ENCODE measurements at places on chromosomes 7 and 10.

DNA sequence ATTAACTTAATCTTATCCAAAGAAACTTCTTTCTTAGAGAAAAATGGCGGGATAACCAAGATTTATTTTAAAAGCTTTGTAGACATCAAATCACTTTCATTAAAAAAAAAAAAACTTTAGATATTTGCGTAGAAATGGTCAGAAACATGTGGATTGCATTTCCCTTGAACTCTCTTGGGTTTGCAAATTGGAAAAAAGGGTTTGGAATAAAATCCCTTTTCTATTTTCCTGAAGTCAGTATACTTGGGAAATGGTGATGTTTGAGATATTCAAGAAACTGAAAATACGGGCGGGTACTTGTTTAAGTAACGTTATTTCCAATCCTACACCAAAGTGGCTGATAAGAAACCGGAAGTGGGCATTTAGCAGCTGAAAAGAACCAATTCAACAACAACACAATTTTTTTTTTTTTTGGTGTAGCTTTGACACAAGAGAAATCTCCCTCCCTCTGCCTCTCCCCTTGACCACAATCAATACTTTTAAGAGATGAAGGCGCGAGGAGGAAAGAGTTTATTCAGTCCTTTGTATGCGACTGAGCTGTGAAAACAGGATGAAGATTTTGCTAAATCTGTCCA lies 13.7 kb upstream of the GFRA1 start:
- DNase-seq, result peak; percentile 81

GRCh38 chr7:918118-918425 lies 36.4 kb downstream of the ADAP1 start:
- DNase-seq, result no peak

DNA sequence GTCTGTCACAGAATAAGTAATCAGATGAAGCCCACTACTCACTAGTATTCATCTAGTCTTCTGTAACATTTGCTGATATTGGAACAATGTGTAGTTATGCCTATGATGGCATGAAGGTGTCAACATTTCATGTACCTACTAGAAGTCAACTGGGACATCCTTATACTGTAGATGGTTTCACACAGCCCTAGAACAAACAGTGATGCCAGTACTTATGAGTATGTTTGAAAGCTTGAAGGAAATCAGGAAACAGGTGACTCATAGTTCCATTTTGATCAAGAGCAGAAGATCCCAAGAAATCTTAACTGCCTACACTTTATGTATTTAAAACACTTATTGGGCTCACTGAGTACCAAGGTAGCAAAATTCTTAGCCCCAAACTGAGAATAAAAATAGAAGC lies 1519.6 kb downstream of the REEP3 start:
- no peak for DNase-seq

GRCh38 chr10:34655286-34656170 lies 159.6 kb downstream of the PARD3 start:
- DNase-seq, result peak; percentile 64

GRCh38 chr10:52615756-52616394 lies 156.7 kb downstream of the MBL2 start:
- DNase-seq, result no peak

GRCh38 chr7:43294080-43294630 lies 181.7 kb downstream of the HECW1 start:
- DNase-seq, result no peak

- DNase-seq, result no peak
Observed at GRCh38 chr10:91162050-91162494, 58.4 kb upstream of the PCGF5 start.

GRCh38 chr10:100020886-100021253 lies 11.1 kb upstream of the DNMBP start:
- no peak for DNase-seq

GRCh38 chr10:79316671-79317431 lies 30.4 kb upstream of the PPIF start:
- peak; percentile 72 for DNase-seq

DNA sequence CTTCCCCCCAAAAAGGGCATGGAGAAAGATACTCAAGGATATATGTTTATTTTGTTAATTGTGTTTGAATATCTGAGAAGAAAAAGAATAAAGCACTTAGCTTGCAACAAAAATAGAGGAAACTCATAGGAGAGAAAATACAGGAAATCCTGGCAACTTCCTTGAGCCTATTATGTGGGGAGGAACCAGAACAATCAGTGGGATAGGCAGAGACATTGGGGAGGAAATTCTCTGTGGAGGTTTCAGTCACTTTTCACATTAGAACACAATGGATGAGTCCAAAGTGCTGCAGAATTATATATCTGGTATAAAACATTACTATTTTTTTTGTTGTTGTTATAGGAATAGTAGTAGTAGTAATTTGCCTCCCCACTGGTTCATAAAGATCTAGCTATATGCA lies 240.1 kb downstream of the THSD7A start:
- DNase-seq, result no peak

GRCh38 chr10:116663342-116663741 lies 42.6 kb downstream of the PNLIPRP2 start:
- DNase-seq, result no peak

DNA sequence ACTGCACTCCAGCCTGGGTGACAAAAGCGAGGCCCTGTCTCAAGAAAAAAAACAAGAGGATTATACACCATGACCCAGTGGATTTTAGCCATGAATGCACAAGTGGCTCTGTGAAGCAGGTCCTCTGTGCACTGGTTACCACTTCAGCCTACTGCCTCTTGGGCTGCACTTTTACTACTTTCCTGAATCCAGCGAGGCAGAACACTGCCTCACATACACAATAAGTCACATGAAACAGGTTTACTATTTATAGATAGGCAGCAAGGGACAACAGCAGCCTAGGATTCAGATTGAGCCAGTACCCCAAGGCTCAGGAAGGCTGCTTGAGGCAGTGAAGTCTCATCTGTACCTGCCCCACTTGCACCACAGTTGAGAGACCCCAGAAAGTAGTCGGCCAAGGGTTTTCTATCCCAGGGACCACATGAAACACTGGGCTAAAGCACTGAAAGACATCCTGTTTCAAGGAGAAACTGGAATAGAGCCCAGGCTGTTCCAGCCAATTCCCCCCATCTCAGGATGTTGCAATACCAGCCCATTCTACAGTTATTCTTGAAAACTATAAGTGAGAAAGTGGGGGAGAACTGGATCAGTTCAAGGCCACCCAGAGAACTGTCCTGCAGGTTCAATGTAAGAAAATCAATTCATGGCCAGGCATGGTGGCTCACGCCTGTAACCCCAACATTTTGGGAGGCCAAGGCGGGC lies 10.3 kb upstream of the OGDH start:
- DNase-seq, result no peak

DNA sequence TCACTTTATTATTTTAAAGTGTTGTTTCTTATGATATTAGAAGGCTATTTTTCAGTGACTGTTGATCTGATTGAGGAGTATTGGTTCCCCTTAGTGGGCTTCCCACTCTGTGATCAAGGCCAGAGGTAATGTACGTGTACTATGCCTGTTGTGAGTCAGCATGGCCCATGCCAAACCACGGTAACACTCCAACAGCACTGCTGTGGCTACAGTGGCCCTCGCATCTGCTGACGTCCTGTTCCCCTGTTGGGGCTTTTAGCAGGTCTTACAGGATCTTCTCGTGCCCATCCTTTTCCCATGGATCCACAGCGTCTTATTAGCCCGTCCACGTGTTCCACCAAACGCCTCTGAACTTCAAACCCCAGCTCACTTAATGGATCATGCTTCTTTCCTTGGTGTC lies 964.6 kb upstream of the CELF2 start:
- DNase-seq, result no peak

DNA sequence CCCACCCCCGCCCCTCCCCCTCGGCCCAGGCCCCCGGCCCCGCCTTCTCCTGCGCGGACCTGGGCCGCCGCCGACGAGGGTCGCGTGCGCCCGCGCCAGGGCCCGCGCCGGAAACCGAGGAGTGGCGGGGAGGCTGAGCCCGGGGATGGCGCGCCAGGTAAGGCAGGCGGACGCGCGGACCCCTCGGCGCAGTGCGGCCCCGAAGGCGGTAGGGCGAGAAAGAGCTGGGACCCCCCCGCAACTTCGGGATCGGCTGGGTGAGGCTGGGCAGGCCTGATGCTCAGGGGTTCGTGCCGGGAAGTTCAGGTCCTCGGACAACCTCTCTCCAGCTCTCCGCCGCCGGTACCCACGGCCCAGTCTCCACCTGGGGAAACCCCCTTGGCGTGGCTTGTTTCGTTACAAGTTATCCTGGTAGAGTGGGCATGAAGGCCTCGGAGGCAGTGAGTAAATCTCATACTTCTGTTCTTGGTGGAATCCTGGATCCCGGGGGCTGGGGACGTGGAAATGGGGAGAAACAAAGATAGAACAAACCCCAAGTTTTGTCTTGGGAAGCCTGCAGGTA lies 58.4 kb downstream of the ZNF467 start:
- DNase-seq, result no peak

DNA sequence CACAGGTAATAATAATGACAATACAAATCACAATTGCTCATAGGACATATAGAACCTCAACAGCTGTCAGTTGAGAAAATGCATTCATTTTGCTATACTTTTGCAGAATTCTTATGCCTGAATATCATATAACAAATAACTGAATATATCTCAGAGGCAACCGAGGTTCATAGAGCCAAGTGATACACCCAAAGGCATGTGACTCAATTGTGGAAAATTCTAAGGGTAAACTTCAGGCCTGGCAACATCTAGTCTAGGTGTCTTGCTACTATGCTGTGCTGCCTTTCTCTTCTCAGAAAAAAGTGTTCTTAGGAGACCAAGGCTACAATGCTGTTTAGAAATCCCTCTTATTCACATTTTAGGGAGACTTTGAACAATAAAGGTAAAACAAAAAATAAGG lies 270.7 kb downstream of the BAMBI start:
- DNase-seq, result no peak

DNA sequence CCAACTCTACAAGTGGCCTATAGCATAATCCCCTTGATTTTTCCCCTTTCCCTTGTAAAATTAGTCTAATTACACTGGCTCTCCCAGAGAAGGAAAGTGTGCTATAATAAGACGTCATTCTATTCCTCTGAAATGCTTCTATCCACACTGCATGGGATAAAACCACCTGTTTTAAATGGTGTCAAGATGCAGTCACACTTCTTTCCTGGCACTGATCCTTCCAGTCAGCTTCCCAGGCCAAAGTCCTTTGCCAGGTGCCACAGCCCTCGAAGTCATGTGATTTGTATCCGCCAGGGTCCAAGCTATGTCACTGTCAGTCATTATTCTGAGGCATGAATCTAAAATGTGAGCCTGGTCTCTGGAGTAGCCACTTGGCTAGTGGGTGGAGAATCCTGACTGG lies 169.0 kb upstream of the KIAA1217 start:
- DNase-seq, result no peak

- no peak for DNase-seq
Observed at GRCh38 chr7:158531661-158532060, 56.0 kb downstream of the PTPRN2 start.

DNA sequence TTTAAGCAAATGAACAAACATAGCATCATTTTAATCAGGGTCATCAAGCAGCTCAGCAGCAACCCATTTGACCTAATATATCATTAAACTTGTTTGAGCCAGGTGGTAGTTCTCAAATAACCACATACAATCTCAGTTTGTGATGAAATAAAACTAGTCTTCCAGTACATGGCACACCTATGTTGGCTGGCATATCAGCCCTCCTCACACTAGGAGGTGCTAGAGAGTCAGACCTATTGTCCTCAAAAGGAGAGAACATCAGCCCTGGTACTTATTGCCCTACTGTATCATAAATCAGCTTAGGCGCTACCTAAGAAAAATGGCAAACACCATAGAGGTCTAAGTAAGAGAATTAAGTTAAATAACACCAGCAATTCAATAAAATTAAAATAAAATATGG lies 81.7 kb downstream of the CABCOCO1 start:
- no peak for DNase-seq

- DNase-seq, result no peak
Observed at GRCh38 chr10:30396293-30396692, 37.7 kb upstream of the MAP3K8 start.

DNA sequence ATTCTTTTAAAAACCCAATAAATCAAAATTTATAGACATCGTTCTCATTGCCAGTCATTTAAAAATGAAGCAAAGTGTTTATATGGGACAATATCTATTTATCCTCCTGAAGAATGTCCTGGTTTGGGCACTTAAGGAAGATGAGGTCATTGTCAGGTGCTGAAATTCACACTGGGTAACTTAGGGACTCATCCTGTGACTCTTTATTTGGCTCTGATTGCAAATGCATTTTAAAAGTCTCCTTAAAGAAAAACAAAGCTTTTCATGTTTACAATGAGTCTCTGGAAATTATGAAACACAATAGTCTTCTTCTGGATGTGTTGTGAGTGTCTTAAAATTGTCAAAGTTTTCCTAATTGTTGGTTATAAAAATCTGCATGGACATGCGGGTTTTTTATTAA lies 69.5 kb upstream of the GPR158 start:
- no peak for DNase-seq

- DNase-seq, result no peak
Observed at GRCh38 chr10:21292763-21293517, 232.5 kb downstream of the SKIDA1 start.

DNA sequence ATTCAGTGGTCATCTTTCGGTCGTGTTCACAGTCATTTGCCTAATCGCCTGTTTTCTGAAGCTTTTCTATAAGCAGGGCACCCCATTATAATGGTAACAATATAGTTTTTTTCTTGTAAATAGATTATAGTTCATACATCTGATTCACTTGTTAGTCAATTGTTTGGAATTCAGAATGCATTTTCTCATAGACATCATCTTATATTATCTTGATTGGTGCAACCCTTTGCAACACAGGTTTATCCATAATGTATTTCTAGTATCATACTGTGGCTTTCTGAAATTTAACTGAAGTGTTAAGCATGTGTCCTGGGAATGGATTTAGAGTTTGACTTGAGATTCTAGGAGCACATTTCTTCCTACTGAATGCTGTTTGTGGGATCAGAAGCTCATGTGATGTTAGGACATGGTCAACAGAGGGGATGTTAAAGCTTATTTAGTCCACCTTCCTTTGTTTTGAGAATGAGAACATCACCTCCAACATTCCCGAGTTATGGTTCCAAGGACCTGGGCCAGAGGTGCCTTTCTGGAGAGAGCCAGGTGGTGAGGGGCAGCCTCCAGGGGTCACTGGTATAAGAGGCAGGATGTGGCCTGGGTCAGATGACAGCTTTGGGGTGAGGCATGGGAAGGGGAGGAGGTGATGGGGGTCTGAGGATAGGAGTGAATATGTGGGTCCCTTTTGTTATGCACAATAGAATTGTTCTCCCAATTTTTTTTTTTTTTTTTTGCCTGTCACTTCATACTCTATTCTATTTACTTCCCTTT lies 415.6 kb downstream of the EXOC4 start:
- no peak for DNase-seq

GRCh38 chr7:130274296-130274695 lies 7.6 kb downstream of the CPA2 start:
- DNase-seq, result no peak
